ENCODE measurements at places on chromosomes 12 and 14. TPM values are rescaled to one million over a fixed set of nuclear protein-coding genes. Genes with fewer than 3 reads are reported as not detected.

ADAM21 gene
- total RNA-seq = 0.31 TPM

GPX2 gene
- not detected for total RNA-seq

SOX5 gene
- total RNA-seq = 4.3 TPM

KCNA5 gene
- 2.1 TPM for total RNA-seq

MBIP gene
- total RNA-seq = 8.3 TPM

SMOC1 gene
- total RNA-seq = 1.4 TPM

BEGAIN gene
- 0.49 TPM for total RNA-seq

CPNE6 gene
- 0.56 TPM for total RNA-seq

KLHL33 gene
- 0.53 TPM for total RNA-seq

PHLDA1 gene
- total RNA-seq = 12.3 TPM

LRRC10 gene
- 29.0 TPM for total RNA-seq

FSCB gene
- total RNA-seq = not detected

IFT43 gene
- total RNA-seq = 36.0 TPM

HPD gene
- 0.76 TPM for total RNA-seq

CEBPE gene
- total RNA-seq = not detected

GUCY2C gene
- total RNA-seq = not detected

RESF1 gene
- 36.3 TPM for total RNA-seq

FBXO33 gene
- total RNA-seq = 5.9 TPM

CLEC4C gene
- not detected for total RNA-seq

INF2 gene
- 23.2 TPM for total RNA-seq

TAS2R42 gene
- total RNA-seq = not detected

RAPGEF3 gene
- 54.9 TPM for total RNA-seq

CCDC38 gene
- total RNA-seq = not detected

GOLGA5 gene
- 22.7 TPM for total RNA-seq

MMP17 gene
- 0.45 TPM for total RNA-seq

KRT83 gene
- total RNA-seq = not detected

PGF gene
- total RNA-seq = 22.5 TPM

TSPAN19 gene
- total RNA-seq = 0.34 TPM

ACOT4 gene
- total RNA-seq = 0.77 TPM

CCDC177 gene
- not detected for total RNA-seq

Measured in heart right ventricle (tissue), 16 donors.